ENCODE measurements at places on chromosomes 11 and 22.

- DNase-seq: no peak
These were observed 43.4 kb upstream of the COMT start for GRCh38 chr22:19898145-19898544.

DNA sequence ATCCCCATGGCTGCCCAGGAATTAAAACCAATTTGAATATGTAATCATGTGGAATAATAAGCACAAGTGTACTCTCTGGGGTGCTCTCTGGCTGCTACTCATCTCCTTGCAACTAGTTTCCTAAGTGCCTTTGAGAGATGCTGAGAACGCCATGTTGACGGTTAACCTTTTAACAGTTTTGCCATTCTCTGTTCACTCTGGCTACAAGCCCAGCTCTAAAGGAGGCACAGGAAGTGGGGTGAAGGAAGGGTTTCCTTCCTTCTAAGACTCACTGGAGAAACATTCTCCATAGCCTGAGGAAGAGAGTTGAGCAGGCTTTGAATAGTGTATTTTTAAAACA is 122.0 kb upstream of the ZC3H12C start:
- DNase-seq: peak; percentile 44

DNA sequence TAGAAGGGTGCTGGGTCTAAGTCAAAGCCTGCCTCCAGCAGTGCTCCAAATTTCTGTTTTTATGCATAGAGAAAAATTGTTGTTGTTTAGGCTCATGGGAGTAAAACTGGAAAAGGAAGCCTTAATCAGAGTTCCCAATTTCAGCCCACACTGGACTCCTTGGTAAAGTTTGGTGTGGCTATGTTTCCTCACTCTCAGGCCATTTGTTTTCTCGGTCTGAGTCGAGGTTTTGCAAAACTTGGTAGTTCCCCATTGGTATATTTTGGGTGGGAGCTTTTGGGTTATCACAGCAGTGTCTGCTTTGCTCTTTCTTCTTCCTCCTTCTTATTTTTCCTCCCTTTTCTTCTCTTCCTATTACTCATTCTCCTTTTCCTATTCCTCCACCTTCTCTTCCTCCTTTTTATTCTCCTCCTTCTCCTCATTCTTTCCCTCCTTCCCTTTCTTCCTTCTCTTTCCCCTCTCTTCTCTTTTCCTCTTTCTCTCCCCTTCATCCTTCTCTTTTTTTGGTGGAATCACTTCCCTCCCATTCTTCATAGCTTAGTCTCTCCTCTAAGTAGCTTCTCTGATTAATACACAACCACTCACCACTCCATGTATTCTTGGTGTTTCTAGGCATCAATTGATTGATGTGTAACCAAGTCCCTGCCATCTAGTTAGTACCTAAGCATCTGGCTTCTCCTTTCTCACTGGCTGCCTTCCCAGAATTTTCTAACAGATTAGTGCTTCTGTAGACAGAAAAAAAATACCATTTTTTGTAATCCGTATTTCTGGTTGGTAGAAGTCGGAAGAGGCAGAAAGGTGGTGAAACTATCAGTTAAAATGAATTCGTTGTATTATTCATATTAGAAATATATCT is 10.1 kb downstream of the SLC5A1 start:
- no peak for DNase-seq

GRCh38 chr11:33475993-33476392 is 218.8 kb downstream of the HIPK3 start:
- no peak for DNase-seq

DNA sequence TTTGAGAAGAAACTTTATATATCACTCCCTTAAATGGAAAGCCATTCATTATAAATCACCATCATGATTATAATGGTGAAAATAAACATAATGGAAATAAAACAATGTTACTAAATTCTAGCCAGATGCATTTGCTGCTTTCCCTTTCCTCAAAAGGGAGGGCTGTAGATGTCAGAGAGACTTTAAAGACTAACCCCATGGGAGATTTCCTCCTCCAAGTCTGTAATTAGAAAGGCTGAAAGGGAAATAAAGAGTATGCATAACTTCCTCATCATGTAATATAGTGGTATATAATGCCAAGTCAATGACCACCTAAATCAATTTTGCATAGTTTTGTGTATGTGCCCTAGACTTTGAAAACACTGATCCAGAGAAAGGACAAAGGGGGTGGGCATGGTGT is 6.4 kb downstream of the CD6 start:
- DNase-seq: no peak

DNA sequence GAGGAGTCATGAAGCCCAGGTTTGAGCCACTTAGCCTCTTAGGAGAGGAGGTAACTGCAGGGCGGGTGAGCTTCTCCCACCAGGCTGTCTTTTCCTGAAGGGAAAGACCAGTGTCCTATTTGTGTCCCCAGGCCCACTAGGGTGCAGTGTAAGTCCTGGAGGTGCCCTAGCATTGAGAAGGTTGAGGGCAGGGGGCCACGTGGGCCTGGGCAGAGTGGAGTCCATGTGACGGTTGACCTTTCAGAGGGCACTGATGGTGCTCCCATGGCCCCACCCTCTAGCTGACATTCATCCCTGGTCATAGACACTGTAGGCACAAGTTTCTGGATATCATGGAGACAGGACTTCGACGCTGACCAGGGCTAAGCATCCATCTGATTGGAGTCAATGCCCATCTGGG is 44.1 kb upstream of the TP53I11 start:
- no peak for DNase-seq

- no peak for DNase-seq
These were observed 977 bp upstream of the PGGHG start for GRCh38 chr11:287821-288477.

Measured in foreskin keratinocyte (primary cell).